ENCODE measurements at places on chromosomes 11 and 22.

- H3K4me1 ChIP-seq = peaks cover 28% of the 10 kb centered on the region
- no peak overlapping the region for H3K4me3 ChIP-seq
- H3K27ac ChIP-seq = no peak overlapping the region
- no peaks in the 10 kb centered on the region for H3K36me3 ChIP-seq
These were observed 14.3 kb upstream of the SYVN1 start for GRCh38 chr11:65148657-65149056.

DNA sequence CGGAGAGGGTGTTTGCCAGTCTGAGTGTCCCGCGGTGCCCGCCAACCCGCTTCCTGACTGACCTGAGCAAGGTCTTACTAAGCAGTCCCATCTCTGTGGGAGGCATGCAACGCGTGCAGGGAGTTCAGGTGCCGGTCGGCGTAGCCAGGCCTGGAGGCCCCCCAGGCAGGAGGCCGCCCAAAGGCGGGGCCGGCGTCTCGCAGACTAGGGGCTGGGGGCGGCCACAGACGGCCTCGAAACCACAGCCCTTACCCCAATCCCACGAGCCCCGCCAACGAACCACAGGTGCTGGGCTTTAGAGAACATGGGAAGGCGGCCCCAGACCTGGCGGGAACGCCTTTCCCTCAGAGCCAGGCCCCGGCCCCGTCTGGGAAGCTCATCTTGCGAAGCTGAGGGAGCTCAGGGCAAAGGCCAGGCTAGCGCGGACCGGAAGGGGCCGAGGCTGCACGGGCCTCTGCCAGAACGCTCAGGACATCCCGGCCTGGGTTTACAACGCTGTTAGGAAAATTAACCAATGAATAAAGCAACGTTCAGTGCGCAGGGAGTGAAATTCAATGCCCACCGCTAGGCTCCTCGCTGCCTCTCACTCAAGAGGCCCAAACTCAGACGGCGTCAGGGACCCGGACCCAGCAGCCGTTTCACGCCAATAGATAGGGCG is 2.1 kb upstream of the MTFP1 start:
- no peaks in the 10 kb centered on the region for H3K27me3 ChIP-seq
- H3K4me1 ChIP-seq = peaks cover 55% of the 10 kb centered on the region
- peak overlapping the region; percentile 75 for H3K4me3 ChIP-seq

DNA sequence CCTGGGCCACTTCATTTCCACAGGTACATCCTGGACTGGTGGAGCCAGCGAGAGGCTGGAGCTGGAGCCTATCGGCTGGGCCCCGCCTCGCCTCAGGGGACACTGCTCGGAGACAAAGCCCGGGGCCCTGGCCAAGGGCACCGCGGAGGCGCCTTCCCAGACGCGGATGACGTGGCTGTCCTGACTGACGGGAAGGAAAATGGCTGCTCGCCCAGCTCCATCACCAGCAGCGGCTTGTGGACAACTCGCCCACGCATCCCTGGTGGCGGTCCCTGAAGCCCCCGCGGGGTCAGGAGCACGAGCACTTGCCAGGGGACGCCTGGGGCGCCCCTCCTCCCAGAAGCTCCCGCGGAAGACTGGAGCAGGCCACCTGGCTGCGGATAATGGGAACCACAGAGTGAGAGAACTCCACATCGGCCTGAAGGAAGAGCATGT is 49.6 kb downstream of the CECR2 start:
- no peaks in the 10 kb centered on the region for H3K4me1 ChIP-seq
- no peak for DNase-seq
- no peaks in the 10 kb centered on the region for H3K27me3 ChIP-seq
- no peak overlapping the region for H3K4me3 ChIP-seq
- H3K27ac ChIP-seq = no peak overlapping the region

DNA sequence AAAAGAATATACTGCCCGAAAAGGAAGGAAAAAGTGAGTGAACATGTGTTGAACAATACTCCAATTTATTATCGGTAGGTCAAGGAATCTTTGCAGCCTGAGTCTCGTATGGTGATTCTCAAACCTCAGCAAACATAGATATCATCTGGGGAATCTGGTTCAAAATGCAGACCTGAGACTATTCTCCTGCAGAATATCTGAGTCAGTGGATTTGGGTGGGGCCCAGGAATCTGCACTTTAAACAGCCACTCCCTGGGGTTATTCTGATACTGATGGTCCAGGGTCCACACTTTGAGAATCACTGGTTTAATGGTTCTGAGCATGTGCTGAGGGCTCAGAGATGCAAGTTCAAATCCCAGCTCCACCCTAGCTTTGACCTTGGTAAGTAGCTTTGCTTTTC is 53.6 kb upstream of the GRK3 start:
- no peak for DNase-seq
- H3K27ac ChIP-seq = no peak overlapping the region
- no peaks in the 10 kb centered on the region for H3K4me1 ChIP-seq
- no peak overlapping the region for H3K4me3 ChIP-seq
- H3K27me3 ChIP-seq = no peaks in the 10 kb centered on the region

DNA sequence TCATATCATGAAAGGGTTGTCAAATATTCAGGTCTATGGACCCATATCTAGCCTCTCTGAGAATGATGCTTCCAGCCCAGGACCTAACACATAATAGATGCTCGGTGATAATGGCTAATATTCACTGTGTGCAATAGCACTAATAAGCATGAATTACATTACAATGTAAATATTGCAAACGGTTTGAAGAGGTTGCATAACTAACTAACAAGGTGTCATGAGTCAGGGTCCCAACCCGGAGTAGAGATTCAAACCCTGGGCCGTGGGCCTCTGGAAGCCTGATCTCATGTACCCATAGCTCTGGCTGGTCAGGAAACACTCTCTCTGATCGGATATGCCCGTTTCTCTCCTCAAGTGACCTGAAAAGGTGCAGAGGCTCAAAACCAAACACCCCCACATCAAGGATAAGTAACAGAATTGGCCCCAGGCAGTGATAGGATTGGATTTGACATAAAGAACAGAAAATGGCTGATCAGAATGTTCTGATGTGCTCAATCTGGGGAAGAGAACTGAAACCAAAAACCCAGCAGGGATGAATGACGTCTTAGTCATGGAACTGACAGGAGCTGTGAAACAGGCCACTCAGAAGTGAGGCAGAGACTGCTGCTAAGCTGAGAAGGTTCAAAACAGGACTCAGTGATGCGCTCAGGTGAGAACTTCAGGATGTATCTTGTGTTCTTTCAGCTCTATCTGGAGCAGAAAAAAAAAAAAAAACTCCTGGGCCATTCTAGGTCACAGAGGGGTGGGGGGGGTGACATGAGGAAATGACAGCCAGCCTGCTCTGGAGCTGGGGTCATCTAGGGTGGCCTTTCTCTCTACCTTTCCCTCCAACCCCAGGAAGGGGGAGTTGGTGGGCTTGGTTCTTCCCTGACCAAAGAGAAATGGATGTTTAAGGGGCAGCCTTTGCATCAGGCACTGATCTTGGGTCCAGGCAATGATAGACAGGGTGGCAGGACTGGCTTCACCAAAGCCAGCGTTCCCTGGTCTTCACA is 6.6 kb upstream of the KCTD17 start:
- no peaks in the 10 kb centered on the region for H3K36me3 ChIP-seq
- H3K27me3 ChIP-seq = no peaks in the 10 kb centered on the region
- DNase-seq = no peak
- H3K4me1 ChIP-seq = no peaks in the 10 kb centered on the region

DNA sequence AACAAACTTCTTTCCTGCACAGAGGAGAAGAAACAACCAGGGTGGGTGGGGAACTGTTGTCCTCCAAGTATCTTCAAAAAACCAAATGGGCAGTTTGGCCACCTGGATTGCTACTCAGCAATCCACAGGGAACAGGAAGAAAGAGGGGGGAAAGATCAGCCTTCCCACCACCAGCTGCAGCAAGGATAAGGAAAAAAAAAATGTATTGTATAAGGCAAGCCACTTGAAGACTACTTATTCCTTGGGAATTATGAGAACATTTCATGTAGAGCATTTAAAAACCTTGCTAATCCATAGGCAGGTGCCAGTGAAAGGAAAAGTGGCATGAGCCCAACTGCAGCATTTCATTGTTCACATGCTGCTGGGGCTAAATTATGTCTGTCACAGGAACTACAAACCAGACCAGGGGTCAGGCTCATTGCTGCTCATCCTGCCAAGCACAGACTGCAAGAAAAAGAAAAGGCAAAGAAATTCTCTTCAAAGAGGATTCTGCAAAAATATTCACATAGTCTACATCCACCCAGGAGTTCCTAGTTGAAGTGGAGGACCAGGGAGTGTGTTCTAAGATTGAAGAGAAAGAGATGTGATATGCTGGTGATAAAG is 2.2 kb downstream of the RAB30 start:
- H3K27ac ChIP-seq = no peak overlapping the region
- H3K4me1 ChIP-seq = peaks cover 15% of the 10 kb centered on the region
- peaks cover 3% of the 10 kb centered on the region for H3K36me3 ChIP-seq
- peaks cover 12% of the 10 kb centered on the region for H3K27me3 ChIP-seq
- no peak for DNase-seq

Data from left lung (tissue), 14 donors.